ENCODE measurements at places on chromosomes 3 and 15.

- DNase-seq, result no peak
Observed at GRCh38 chr3:20912406-20912805, 726.4 kb upstream of the SGO1 start.

DNA sequence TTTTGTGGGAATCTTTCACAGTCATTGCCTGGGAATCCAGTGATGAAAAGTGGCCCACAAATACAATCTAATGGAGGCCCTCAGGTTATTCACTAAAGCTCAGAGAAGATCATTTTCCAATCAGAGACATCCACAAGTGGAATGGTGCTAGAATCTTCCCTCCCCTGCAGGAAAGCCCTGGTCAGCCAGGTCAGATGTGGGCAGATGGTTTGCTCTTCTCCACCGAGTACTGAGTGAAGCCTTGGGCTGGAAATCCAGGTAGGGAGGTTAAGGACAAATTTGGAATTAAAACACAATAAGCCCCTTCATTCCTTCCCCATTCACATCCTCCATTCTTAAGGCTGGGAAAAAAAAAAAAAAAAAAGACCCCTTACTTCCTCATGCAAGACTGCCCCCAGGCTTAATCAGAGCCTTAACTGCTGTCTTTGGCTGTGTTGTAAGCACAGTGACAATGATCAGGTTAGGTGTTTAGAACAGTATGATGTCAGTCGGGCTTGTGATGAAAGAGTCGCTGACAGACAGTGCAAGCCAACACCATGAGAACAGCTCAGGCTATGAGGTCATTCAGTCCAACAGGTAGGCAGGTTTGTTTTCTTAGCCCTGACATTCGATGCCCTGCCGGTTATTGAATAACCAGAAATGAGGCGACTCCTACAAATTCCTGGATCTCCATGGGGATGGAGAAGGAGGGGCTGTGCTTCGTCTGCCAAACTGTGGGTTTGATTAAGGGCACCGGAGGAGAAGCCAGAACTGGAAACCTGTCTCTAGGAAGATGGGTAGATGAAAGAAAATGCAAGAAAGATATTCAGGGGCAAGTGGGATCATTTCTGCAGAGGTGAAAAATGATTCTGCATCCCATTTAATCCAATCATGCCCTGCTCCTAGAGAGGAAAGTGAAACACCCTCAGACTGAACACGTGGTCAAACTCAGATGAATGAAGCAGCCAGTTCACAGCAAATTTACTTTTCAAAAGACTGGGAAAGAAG, 23.5 kb upstream of the HES1 start:
- no peak for DNase-seq

GRCh38 chr3:131047582-131047981, 20.9 kb downstream of the NEK11 start:
- DNase-seq, result no peak

DNA sequence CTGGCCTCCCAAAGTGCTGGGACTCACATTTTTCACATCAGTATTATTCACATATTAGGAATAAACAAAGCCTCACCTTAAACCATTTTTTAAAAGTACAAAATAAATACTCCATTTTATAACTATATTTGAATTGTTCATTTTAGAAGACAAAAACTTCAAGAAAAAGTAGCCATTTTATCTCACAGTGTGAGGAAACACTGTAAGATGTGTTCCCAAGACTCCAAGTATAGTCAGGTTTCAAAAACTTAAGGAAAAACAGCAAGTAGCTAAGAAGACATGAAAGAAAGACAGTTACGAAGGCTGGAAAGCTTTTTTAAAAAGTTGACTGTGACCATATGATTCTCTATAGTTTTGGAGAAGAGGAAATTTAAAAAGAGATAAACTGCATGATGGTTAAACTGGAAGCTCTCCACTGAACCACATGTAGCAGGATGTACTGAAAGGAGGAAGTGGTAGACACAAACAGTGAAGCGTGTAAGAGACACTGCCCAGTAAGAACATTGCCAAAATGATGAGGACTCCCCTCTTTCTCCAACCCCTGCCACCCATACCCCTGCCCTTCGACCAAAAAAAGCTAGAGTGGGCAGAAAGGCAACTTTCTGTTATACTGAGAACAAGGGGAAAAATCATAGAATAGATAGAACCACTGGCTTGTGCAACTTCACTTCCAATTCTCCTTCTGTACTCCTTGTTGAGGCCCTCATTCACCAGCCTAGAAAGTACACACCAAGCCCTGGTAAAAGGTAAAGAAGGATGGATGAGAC, 6.2 kb upstream of the TMF1 start:
- DNase-seq, result no peak

GRCh38 chr3:17831366-17831765, 88.9 kb upstream of the TBC1D5 start:
- DNase-seq, result no peak

DNA sequence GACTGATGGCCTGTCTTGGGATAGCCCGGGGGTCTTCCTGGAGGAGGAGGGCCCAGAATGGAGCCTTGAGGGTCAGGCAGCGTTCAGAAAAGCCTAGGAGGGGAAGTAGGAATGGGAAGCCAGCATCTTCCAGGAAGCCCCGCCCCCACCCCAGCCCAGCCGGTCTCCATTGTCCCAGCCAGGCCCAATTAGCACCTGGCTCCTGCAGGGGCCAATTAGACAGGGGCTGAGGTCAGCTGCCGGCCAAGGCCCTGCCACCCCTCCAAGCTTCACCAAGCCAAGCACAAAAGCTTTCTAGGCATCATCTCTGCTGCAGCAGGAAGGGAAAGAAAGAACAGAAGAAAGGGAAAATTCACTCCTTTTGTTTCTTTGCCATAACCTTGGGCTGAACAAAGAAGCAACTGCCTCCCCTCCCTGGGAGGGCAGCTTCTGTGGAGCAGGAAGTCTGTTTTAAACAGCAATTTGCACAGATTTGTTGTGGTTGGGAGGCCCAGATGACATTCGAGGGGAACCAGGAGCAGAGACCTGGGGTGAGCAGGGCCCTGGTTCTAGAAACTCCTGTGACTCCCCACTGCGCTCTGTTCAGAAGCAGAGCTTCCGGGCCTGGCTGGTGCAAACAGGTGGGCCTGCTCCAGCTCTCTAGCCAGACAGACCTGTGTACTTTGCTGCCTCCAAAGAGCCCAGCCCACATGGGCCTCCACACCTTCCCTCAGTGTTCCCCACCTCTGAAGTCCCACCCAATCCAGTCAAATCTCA, 47.7 kb downstream of the CYP11A1 start:
- DNase-seq, result no peak

DNA sequence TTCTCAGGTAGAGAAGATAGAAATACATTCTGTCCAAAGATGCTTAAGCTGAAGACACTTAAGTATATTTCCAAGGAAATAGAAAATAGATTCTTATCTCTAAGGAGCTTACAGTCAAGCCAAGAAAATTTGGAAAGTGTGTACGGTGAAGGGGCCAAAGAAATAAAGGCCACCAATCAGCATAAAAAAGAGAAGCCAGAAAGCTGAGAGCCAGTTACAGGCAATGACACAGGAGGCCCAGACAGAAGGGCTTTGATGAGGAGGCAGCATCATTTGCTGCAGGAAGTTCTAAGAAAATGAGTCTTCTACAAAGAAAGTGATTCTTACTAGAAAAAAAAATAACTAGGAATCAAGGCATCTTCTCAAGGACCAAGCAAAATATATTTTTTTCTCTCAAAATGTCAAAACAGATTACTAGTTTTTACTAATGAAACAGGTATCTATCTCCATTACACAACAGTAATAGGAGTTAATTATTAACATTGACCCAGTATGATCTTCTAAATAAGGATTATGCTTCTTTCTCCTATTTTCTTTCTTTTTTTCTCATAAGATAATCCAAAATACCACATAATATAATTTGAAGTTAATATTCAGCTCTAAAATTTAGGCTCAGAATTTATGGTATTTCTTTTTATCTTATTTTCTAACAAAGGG, 82.1 kb upstream of the PHLDB2 start:
- no peak for DNase-seq

GRCh38 chr15:39473298-39473947, 107.5 kb upstream of the THBS1 start:
- DNase-seq, result no peak

DNA sequence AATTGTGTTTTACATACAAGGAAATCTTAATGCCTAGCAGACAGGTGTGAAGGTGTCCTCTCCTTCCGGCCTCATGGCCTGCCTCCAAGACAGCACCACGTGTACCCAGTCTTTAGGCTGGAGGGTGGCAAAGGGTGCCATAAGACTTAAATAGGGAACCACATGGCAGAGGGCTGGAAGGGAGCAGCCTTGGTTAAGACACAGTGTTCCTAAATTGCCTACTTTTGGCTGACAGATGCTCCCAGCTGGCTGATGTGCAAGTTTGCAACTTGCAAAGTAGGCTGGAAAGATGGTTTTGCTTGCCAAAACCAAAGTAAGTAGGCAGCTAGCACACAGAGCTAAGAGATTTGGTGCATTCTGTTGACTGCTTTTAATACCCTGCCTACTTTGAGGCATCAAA, 45.2 kb downstream of the CCNB2 start:
- DNase-seq, result no peak

DNA sequence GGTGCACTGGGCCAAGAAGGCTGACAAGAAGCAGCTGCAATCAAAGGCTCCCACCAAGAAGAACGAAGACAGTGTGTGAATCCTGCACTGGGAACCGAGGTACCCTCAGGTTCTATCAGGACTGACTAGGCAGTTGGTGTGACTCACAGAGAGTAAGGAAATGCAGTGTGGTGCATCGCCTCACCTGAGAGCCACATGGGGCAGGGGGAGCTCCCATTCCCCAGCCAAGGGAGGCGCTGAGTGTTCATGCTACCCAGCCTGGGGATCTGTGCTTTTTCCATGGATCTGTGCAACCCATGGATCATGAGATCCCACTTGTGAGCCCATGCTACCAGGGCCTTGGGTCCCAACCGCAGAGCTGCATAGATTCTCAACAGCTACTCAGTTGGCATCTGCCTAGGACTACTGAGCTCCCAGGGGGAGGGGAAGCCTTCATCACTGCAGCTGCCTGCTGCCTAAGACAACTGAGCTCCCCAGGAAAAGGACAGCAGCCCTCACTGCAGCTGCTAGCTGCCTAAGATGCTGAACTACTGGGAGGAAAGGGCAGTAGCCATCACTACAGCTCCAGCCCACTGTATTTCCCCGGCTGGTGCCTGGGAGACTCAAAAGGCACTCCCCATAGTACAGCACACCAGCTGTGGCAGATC, 6.9 kb upstream of the PLSCR2 start:
- no peak for DNase-seq

GRCh38 chr15:47711655-47712054, 5.7 kb upstream of the SEMA6D start:
- no peak for DNase-seq

- DNase-seq, result no peak
Observed at GRCh38 chr3:149989307-149989706, 18.6 kb upstream of the PFN2 start.

DNA sequence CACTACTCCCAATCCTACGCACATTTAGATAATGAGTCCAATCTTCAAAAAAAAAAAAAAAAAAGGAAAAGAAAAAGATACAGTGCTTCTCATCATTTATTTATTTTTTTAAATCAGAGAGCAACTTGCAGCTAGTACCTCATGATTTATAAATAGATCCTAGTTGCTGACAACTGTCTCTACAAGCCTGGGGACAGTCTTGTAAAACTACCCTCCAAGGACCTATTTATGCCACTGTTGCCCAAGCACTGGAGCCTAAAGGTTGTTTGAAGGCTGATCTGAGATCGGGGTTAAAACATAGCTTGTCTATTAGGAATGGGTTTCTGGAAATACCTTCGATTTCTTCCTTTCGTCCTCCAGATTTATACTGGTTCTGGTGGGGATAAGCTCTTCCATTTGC, 14.7 kb downstream of the GABRR3 start:
- no peak for DNase-seq

DNA sequence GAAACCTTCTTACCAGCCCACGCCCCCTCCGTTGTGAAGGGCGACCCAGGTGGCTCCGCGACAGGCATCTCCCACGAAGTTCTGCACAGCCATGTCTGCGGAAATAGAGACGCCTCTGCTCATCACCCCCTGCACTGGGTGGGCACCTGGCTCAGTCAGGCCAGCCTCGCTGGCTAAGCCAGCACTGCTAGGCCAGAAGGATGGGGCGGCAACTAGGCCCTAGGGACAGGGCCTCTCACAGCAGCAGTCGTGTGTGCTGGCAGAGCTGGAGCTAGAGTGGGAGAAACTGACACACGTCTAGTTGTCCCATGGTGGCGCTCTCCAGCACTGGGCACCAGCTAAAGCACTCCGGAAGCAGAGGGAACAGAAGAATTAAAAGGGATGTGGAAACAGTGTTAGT, 12.5 kb upstream of the ZXDC start:
- no peak for DNase-seq

DNA sequence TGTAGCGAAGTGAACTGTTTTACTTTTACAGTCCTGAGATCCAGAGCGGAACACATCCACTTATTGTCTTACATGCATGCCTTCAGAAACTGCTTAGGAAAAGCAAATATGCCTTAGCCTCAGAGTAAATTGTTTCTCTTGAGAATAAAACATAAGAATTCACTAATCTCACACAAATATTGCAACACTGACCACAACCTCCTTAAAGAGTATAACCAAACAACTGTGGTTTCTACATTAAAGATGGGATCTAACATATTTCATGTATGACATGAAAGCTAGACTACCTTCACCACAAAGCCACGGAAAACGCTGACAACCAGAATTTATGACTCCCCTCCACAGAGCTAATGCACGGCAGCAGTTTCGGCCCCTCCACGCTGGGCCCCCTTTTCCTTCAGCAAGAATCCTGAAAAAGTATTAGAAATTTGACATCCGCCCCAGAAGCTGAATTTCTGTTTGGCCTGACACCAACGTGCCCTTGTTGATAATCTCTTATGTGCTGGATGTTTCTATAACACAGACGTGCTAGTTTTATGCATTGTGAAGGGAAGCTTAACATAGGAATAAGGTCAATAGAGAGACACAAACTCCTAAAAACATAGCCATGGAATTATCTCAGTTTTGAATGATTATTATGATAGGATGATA, 84.6 kb downstream of the GREM1 start:
- no peak for DNase-seq

GRCh38 chr15:85414495-85414894, 34.1 kb downstream of the AKAP13 start:
- no peak for DNase-seq

- no peak for DNase-seq
Observed at GRCh38 chr3:83189634-83190033, 1428.2 kb upstream of the GBE1 start.

GRCh38 chr3:77125966-77126365, 86.1 kb downstream of the ROBO2 start:
- no peak for DNase-seq

- DNase-seq, result no peak
Observed at GRCh38 chr3:143389388-143389787, 269.8 kb downstream of the CHST2 start.

DNA sequence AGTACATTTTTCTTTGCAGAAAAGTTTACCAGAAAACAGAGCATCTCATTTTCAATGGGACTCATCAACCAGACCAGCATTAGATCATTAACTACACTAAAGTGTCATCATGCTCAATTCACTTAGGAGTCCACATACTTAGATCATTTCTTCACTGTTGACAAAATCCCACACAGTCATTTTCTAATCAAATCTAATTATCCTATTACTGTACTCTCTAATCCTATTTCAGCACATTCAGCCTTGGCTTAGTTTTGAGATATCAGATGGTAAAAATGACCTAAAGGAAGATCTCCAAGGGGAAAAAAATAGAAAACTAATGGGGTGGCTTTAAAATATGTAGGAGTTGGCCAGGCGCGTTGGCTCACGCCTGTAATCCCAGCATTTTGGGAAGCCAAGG, 5.2 kb upstream of the CTXN2 start:
- DNase-seq, result no peak

All from activated CD8-positive, alpha-beta memory T cell treated with anti-CD3 and anti-CD28 coated beads for 1 hour (primary cell).